GM23248 (cell line): ENCODE measurements at places on chromosomes 3 and 15. TPM values are rescaled to one million over a fixed set of nuclear protein-coding genes. Genes with fewer than 3 reads are reported as not detected.

ARHGAP11A gene
- 11.9 and 13.0 TPM in 2 replicates for polyA plus RNA-seq

EFHB gene
- polyA plus RNA-seq = 1.0 and 1.3 TPM in 2 replicates

NOX5 gene
- 0.11 TPM in 1 of 2 replicates, not detected in the other for polyA plus RNA-seq

CLRN1 gene
- not detected in 2 replicates for polyA plus RNA-seq

GASK1A gene
- 0.08 and 0.10 TPM in 2 replicates for polyA plus RNA-seq

CRABP1 gene
- not detected in 2 replicates for polyA plus RNA-seq

PRSS50 gene
- polyA plus RNA-seq = not detected in 2 replicates

PPM1L gene
- polyA plus RNA-seq = 0.15 and 0.26 TPM in 2 replicates

ADAMTSL3 gene
- polyA plus RNA-seq = not detected in 2 replicates

KLHL6 gene
- not detected in 2 replicates for polyA plus RNA-seq

SLC25A26 gene
- 25.2 and 30.1 TPM in 2 replicates for polyA plus RNA-seq

BOC gene
- 20.8 and 21.6 TPM in 2 replicates for polyA plus RNA-seq

COL6A5 gene
- not detected in 2 replicates for polyA plus RNA-seq

THAP10 gene
- polyA plus RNA-seq = 5.9 and 8.0 TPM in 2 replicates

LRRC2 gene
- 16.7 and 17.7 TPM in 2 replicates for polyA plus RNA-seq

ACTRT3 gene
- polyA plus RNA-seq = 3.3 and 3.6 TPM in 2 replicates

NPAP1 gene
- not detected in 2 replicates for polyA plus RNA-seq
